ENCODE measurements at places on chromosomes 11 and 22.

- peak; percentile 11 for DNase-seq
These were observed 22.3 kb upstream of the GUCY1A2 start for GRCh38 chr11:107040433-107041087.

DNA sequence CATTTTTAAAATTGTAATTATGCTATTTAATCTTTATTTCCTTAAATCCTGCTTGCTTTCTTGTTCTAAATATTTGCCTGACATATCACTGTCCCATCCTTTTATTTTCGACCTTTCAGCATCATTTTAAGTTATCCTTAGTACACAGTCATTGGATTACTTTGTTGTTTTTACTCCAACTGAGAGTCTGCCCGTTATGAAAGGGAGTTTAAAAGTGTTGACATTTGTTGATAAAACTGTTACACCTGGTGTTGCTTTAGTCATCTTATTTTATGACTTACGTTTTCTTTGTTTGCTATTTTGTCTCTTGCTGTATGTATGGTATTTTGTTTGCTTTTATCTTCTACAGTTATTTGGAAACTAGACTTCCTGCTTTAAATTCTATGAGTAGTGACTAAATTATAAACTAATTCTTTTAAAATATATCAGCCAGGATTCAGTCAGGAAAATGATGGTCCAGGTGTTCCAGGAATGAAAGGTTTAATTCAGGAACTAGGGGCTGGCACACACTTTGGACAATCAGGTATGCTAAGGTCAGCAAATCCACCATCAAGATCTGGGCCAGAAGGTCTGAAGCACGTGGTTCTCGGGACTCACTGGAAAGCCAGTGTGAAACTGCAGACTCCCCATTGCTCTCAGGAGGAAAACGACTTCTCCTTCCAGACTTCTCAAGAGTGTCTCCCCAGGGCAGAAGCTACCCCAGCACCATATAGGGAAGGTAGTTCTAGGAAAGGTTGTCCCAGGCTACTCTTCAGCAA, 86.0 kb downstream of the RASSF10 start:
- DNase-seq = no peak

GRCh38 chr22:39039306-39040126, 1.1 kb upstream of the APOBEC3F start:
- DNase-seq = peak; percentile 17

- DNase-seq = no peak
These were observed 358.7 kb upstream of the PDGFD start for GRCh38 chr11:104522650-104523049.

- DNase-seq = no peak
These were observed 30.1 kb downstream of the SYT9 start for GRCh38 chr11:7281809-7282208.

DNA sequence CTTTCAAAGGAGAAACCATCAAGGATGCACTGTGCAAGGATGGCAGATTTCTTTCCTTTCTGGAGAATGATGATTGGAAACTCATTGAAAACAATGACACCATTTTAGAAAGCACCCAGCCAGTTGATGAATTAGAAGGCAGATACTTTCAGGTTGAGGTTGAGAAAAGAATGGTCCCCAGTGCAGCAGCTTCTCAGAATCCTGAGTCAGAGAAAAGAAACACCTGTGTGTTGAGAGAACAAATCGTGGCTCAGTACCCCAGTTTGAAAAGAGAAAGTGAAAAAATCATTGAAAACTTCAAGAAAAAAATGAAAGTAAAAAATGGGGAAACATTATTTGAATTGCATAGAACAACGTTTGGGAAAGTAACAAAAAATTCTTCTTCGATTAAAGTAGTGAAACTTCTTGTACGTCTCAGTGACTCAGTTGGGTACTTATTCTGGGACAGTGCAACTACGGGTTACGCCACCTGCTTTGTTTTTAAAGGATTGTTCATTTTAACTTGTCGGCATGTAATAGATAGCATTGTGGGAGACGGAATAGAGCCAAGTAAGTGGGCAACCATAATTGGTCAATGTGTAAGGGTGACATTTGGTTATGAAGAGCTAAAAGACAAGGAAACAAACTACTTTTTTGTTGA, 9.8 kb downstream of the FAM111A start:
- DNase-seq = no peak

DNA sequence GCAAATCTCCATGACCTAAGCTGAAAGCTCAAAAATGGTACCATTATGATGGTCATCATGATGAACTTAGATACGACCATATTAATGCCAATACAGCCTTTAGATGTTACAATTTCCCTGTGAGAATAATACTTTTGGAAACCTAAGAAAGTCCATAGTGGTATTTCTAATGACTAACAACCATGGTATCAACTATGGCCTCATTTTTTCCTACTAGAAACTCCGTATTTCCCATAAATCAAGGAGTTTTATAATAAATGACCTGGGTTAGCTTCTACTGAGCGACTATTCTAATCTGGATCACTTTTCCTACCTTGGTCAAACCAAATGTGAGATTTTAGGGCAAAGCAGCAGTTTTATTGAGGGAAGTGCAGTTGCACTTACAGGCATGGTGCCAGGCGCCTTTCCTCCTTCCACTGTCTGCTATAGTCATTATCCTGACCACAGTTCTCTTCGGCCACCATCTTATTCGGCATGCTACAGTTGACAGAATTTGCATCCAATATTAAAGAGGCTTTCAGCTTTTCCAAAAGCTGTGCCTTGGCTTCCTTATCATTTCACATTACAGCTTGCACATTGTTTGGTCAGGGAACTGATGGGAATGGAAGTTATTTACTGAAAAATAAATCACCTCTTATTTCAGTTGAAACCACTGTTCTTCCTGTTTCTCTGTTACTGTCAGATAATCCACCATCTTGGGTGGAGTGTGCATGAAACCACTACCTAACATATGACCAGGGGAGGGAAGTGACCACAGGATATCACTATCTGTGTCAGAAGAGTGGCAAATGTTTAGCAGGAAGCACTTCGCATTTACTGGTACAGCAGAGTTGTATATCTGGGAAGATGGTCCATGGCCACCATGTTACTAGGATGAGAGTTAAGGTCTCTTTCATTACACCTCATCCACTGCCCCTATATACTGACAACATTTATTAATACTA, 74.5 kb upstream of the PICALM start:
- DNase-seq = no peak

DNA sequence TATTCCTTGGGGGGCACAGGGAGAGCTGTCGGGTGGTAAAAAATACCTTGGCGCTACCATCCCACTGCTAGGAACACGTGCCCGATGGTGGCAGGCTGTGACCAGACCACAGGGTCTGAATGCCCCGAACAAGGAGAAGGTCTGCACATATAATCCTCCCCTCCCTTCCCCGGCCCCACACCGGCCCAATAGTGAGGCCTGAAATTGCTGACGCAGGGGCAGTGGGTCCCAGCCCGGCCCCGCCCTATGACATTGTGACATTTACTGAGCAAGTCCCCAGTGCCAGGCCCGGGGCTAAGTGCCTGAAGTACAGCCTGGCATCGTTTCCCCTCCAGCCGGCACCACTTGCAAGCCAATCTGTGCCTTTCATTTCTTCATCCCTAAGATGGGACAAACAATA, 19.5 kb downstream of the MN1 start:
- no peak for DNase-seq

GRCh38 chr22:30649430-30650007, 13.9 kb downstream of the SLC35E4 start:
- DNase-seq = no peak

DNA sequence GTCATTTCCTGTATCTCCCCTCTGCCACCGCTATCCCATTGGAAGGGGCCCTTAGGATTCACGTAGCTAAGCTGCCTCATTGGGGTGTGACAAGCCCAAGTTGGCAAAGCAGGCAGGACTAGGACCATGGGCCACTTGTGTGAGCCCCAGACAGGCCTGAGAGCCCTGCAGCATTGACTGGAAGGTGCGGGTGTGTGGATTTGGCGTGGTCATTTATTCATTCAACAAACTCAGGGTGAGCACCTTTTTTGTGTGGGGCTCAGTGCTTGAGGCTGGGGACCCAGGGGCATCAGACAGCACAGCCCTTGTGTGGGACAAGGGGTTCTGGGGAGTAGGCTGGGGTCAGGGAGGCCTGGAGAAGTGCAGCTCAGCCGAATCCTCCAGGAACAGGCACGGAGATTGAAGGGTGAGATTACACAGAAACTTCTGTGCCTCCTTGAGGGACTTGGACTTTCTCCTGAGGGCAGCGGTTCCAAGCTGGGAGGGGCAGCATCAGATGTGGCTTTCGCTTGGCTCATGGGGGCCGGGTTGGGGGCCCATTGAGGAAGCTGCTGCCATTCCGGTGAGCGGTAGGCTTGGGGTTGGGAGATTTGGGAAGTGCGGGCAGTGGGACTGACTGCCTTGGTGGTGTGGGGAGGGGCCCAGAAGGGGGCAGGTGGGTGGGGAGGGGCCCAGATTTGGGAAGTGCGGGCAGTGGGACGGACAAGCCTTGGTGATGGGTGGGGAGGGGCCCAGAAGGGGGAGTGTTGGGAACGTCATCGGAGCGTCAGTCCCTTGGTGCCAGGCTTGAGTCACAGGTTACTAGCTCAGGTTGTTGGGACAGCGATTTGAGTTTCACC, 11.9 kb downstream of the MGAT3 start:
- DNase-seq = no peak

- no peak for DNase-seq
These were observed 8.0 kb upstream of the B3GNT6 start for GRCh38 chr11:77026221-77026620.

GRCh38 chr11:38530226-38530625, 1932.2 kb upstream of the RAG2 start:
- DNase-seq = no peak

GRCh38 chr11:60918251-60918938, 4.4 kb downstream of the TMEM109 start:
- no peak for DNase-seq

DNA sequence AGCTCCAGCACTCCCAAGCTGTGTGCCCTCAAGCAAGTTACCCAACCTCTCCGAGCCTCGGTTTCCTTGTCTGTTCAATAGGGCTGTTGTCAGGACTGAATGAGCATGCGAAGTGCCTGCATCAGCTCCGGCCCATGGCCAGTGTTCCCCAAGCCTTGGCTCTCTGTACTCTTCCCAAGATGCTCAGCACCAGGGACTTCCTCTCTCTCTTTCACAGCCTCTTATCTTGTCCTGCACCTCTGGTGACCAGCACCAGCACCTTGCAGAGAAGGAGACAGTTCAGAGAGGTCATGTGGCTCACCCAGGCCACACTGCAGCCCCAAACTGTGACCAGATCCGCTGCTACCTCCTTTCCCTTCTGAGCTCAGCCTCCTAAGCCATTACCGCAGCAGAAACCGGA, 120.3 kb upstream of the ANO1 start:
- no peak for DNase-seq

DNA sequence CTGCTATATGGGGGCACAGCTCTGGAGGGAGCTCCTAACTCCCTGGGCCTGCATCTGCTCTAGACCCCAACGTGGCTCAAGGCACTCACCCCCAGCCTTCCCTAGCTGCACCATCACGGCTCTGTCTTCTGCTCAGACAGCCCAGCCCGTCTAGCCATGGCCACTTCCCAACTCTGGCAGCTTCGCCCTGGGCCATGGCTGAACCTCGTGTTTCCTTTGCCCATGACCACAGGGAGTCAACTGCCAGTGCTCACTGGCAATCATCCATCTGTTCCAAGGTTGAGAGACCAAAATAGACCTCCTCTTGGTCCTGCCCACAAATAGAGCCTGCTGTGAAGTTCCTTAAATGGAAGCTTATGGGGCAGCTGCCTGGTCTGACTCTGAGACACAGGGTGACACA, 5.4 kb downstream of the LMO1 start:
- no peak for DNase-seq

GRCh38 chr11:2367266-2368160, 9.6 kb upstream of the CD81 start:
- no peak for DNase-seq

GRCh38 chr11:2389377-2390026, 11.0 kb upstream of the TSSC4 start:
- DNase-seq = peak; percentile 81

DNA sequence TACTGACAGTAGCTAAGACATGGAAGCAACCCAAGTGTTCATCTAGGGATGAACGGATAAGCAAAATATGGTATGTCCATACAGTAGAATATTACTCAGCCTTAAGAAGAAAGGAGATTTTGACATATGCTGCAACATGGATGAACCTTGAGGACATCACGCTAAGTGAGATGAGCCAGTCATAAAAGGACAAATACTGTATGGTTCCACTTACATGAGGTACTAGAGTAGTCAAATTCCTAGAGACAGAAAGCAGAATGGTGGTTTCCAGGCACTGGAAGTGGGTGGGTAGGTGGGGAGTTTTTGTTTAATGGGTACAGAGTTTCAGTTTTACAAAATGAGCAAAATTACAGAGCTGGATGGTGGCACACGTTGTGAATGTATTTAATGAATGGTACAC, 18.1 kb downstream of the CHST1 start:
- DNase-seq = no peak

GRCh38 chr11:70505761-70506657, 107.7 kb downstream of the CTTN start:
- DNase-seq = no peak

DNA sequence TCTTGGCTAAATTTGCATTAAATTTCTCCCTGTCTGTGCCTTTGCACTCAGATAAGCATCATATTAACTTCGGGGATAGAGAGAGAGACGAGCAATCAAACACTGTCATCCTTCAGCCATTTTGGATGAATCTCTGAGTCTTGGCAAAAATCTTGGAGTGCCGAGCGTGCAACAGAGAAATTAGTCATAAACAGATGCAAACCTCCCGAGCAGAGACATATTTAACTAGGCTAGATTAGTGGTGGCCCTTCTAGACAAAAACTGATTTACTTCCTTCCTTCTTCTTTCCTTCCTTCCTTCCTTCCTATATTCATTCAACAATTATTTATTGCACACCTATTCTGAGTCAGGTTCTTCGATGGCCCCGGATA, 114.4 kb upstream of the BLID start:
- DNase-seq = no peak

- DNase-seq = no peak
These were observed 26.0 kb downstream of the SERPINH1 start for GRCh38 chr11:75588051-75588481.

DNA sequence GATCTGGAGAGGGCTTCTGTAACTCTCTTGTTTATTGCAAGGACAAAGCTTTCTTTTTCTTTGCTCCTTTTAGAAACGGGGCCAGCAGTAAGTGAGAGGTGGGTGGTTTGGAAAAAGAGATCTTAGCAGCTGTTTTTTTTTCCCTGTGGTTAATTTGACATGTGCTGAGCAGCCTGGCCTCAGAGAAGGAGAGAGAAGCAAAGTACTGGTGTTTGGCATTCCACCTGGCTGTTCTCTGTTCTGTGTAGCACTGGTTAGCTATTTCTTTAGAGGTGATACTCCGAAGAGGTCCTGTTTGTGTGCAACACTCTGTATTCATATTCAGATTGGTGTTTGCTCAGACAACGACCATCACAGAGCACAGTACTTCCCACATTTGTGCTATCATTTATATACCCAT, 80.8 kb upstream of the SORL1-AS1 start:
- no peak for DNase-seq

DNA sequence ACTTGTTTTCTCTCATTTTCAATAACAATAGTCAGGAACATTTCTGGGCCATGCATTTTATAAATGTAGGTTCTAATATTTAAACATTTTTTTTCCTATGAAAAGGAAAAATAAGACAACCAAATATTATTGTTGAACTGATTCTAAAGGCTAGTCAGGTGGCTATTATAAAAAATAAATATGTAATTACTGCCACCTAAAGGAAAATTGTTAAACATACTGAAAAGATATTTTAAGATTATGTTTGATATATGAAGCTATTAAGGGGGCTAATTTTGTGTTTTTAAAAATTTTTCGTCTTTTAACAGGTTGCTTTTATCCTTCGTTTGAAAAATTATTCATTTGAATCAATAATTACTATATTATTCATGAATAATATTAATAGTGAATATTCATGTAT, 62.2 kb upstream of the FDX1 start:
- peak; percentile 13 for DNase-seq

GRCh38 chr11:34843271-34843670, 72.9 kb downstream of the APIP start:
- DNase-seq = no peak

Measured in NAMALWA (cell line).